ENCODE measurements at places on chromosomes 3 and 15.

DNA sequence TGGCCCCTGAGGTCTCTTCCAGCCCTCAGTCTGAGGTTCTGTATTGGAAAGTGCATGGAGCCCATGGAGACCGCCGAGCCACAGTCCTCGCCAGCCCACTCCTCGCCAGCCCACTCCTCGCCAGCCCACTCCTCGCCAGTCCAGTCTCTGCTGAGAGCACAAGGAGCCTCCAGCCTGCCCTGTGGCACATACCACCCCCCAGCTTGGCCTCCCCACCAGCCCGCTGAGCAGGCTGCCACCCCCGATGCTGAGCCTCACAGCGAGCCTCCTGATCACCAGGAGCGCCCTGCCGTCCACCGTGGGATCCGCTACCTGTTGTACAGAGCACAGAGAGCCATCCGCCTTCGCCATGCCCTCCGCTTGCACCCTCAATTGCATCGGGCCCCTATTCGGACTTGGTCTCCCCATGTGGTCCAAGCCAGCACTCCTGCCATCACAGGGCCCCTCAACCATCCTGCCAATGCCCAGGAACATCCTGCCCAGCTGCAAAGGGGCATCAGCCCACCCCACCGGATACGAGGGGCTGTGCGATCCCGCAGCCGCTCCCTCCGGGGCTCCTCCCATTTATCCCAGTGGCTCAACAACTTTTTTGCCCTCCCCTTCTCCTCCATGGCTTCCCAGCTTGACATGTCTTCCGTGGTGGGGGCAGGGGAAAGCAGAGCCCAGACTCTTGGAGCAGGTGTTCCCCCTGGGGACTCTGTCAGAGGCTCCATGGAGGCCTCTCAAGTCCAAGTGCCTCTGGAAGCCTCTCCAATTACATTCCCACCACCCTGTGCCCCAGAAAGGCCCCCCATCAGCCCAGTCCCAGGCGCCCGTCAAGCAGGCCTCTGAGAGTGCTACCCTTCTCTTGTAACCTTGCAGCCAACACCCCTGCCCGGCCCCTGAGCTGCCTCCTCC, 40.9 kb downstream of the PML start:
- no peak for DNase-seq

GRCh38 chr3:129673012-129673411, 66.5 kb upstream of the PLXND1 start:
- no peak for DNase-seq

GRCh38 chr15:90942354-90943120, 7.5 kb downstream of the UNC45A start:
- DNase-seq, result no peak

GRCh38 chr3:142931222-142931621, 32.3 kb downstream of the PAQR9 start:
- no peak for DNase-seq

DNA sequence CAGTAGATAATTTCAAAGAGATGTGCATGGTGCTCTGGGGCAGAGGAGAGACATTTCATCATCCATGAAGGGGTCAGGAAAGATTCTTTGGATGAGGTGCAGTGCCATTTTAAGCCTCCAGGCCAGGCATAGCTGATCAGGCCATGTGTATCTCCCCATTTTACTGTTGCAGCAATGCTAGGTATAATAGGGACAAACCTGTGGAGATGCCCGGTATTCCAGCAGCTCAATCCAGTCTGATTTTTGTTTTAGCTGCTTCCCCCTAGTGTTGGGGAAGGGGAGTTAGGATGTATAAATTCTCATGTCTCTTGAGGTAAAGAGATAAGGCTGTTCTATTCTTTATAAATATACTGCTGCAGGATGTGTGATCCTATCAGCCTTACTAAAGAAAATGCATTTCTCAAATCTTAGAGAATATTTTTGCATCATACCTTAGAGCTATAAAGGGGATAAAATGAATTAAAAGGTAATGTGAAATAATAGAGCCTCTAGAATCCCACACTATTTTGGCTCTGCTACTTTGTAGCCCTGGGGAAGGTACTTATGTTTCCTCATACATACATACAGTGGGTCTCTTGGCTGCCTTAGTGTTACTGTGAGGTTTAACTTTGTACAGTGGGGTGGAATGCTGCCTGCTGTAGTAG, 5.2 kb downstream of the CDV3 start:
- DNase-seq, result no peak

GRCh38 chr3:15261274-15261673, 55.2 kb downstream of the CAPN7 start:
- DNase-seq, result no peak

DNA sequence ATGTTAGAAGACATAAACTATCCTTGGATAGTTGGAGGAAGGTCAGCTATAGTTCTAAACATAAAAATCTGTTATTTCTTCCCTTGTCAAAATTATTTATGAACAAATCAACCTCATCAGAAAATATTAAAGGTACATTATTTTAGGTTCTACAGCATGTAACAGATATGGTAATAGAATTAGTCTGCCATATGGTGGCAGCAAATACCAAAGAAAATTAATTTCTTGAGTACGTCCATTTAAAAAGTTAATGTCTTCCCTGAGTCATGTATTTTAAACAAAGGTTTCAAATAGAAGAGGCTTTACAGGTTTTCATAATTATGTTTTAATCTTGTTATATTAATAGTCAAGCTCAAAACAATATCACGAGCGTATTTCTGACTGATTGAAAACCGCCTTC, 17.9 kb upstream of the ANKRD28 start:
- DNase-seq, result no peak

DNA sequence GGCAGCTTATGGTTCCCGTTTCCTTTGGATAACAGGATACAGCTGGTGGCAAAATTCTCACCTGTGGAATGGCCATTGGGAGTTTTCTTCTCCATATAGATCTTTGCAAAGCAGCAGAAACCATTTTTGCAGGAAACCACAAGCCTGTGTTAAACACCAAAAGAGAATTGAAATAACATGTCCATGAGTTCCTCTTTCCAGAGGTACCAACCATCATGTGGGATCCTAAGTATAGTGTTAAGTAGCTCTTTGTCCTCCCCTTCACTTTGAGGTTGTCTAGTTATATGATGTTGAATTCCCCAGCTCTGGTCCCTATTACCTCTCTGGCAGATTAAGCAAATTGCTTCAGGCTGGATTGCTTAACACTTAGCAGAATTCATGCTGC, 94.9 kb downstream of the AKAP13 start:
- peak; percentile 64 for DNase-seq

DNA sequence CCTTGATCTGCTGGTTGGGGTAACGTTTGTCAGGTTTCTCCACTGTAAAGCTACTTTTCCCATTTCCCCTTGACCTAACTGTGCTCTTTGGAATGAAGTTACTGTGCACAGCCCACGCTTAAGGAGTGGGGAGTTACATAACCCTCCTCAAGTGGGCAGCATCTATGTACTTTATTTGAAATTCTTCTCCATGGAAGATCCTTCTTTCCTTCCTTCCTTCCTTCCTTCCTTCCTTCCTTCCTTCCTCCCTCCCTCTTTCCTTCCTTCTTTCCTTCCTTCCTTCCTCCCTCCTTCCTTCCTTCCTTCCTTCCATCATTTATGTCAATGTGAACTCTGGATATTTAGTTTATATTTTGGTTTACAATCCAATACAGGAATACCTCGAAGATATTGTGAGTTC, 77.1 kb upstream of the TRA2B start:
- DNase-seq, result no peak

- no peak for DNase-seq
Observed at GRCh38 chr3:149401926-149402310, 24.5 kb upstream of the TM4SF1 start.

DNA sequence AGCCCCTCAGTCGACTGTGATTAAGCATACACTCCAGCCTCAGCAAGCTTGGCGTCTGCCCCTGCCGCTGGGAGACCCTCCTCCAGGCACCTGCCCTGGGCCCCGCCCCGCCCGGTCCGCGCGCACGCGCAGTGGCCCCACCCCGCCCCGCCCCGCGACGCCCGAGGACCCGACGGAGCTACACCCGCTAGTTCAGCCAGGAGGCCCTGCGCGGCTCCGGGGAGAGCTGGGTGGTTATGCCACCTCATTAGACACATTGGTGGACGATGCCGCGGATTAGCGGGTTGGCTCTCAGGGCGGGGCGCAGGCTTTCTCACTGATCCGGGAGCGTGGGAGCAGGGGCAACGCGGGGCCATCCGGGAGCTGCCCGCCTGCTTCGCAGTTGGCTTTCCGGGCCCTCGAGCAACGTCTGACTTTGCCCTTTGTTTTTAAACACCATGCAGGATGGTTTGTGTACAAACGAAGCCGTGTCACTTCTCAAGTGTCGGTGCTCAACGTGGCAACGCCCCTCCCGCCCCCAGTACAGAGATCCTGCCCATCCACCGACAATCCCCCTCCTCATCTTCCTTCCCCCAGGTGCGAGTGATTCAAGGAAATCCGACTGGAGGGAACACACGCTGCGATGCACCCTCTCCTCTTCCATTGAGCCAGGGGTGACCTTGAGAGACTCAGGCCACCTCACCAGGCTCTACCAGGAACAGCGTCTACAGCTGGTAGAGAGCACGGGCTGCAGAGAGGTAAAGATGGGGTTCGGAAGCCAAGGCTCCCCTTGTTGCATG, 109.3 kb downstream of the SHQ1 start:
- no peak for DNase-seq

GRCh38 chr3:182979674-182980191, 605 bp downstream of the DCUN1D1 start:
- no peak for DNase-seq

DNA sequence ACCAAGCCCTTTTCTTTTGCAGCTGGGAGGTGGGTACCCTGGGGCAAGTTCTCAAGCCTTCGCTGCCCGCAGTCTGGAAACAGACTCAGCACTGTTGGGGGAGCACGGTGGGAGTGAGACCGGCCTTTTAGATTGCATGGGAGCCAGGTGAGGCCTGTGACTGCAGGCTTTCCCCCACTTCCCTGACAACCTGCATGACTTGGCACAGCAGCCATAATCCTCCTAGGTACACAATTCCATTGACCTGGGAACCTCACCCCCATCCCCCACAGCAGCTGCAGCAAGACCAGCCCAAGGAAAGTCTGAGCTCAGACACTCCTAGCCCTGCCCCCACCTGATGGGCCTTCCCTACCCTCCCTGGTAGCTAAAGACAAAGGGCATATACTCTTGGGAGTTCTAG, 52.2 kb upstream of the CCDC80 start:
- no peak for DNase-seq

GRCh38 chr15:98555173-98555515, 93.2 kb upstream of the IGF1R start:
- DNase-seq, result no peak

GRCh38 chr15:39406485-39406884, 174.4 kb upstream of the THBS1 start:
- no peak for DNase-seq

- no peak for DNase-seq
Observed at GRCh38 chr3:63309768-63310167, 31.7 kb downstream of the SYNPR start.

DNA sequence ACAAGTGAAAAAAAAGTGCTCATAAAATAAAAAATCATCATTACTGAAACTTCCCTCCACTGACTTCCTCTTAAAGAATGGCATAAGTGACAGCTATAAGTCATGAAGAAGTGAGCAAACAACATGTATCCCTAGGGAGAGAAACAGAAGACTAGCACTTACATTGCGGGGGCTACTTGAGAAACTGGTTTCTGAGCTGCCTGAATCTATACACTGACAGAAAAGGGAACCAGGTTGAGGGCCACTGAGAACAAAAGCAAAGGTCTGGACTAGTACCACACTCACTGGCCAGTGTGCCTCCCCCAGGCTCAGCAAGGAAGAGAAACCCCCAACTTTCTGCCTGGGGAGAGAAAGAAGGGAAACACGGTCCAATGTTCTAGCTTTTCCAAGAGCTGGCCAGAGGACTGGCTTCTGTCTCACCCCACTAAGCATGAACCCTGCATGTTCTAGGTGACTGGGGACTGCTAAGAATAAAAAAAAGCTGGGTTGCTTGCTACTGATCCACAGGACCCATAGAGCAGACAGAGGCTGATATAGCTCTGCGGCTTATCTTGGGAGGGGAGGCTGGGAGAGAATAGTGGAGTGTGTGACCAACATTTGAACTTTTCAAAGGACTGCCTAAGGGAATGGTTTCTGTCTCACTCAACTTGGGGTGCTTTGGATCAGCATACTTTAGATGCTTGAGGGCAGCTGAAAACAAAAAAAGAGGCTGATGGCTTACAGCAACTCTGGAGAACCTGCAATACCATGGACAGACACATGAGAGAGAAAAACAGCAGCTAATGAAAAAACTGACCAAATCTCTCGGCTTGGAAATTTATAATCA, 8.1 kb downstream of the RAD18 start:
- peak; percentile 24 for DNase-seq

- DNase-seq, result no peak
Observed at GRCh38 chr3:136792556-136793330, 26.2 kb upstream of the SLC35G2 start.

- no peak for DNase-seq
Observed at GRCh38 chr3:4758957-4759656, 220.1 kb upstream of the BHLHE40 start.

DNA sequence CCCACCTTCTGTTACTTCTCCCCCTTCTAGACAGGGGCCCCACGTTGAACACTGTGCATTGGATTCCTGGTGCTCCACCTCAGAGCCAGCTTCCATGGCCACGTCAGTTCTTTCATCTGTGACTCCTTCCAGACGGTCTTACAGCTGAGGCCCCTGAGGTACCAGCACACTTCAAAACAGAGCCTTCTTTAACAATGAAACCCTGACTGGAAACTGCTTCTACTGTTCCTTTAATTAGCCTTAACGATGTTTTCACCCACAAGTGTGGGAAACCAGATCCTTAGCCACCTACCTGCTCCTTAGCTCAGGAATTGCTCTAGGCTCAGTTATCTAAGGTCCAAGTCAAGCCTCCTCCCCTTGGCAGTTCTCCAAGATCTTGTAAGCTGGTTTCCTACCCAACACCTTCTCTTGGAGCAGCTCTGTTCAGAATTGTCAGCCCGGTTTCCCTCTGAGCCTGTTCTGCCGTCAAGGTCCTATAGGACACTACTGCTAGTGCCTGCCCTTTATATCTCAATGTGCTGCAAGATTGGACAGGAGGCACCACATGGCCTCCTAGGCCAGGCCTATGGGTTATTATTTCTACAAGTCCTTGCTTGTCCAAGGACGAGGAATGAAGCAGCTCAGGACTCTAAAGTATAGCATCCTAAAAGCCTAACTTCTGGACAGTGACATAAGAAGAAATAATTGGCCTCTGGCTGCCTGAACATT, 80.7 kb downstream of the FMN1 start:
- no peak for DNase-seq

GRCh38 chr3:16510620-16511319, 2.7 kb downstream of the RFTN1 start:
- DNase-seq, result no peak

DNA sequence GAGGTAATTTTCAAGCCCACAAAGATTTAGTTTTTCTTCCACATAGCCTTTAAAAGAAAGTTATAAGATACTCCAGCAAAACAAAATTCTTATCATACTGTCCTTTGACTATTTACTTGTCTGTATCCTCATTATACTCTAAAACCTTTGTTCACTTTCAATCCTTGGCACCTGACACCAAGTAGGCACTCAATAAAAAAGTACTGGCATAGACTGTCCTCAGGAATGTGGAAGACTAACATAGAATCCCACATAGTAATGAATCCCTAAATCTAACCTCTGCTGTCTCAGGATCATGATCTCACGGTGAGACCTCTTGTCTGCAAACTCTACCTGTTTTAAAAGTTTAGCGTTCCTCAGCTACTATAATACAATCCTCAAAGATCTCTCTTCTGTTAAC, 21.6 kb downstream of the PHC3 start:
- no peak for DNase-seq

- DNase-seq, result no peak
Observed at GRCh38 chr3:17638356-17638755, 104.1 kb downstream of the TBC1D5 start.
